ENCODE measurements at places on chromosomes 12 and 14.

GRCh38 chr12:155646-156045, 58.3 kb downstream of the SLC6A12 start:
- no peak for DNase-seq

- DNase-seq: no peak
These were observed 4.7 kb upstream of the RHOF start for GRCh38 chr12:121797937-121798786.

GRCh38 chr12:48965298-48965838, 6.2 kb downstream of the WNT10B start:
- no peak for DNase-seq

- DNase-seq: no peak
These were observed 121.8 kb upstream of the PLXNC1 start for GRCh38 chr12:94026596-94026995.

DNA sequence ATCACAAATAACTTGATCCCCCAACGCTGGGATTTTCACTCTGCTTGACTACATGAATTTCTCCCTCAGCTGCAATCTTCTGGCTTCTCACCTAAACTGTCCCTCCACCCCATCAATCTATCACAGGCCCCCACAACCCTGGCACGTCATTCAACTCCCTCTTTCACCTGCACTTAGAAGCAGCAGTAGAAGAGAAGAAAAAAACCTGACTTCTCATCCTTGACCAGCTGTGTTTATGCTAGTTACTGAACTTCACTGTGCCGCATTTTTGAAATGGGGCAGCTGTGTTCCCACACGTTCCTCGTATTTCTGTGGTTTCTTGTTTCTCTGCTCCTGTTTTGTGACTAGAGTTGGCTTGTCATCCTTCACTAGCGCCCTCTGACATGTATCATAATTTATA, 35.0 kb downstream of the ITPR2 start:
- no peak for DNase-seq

- DNase-seq: no peak
These were observed 78.7 kb upstream of the CEP83 start for GRCh38 chr12:94538318-94538717.

DNA sequence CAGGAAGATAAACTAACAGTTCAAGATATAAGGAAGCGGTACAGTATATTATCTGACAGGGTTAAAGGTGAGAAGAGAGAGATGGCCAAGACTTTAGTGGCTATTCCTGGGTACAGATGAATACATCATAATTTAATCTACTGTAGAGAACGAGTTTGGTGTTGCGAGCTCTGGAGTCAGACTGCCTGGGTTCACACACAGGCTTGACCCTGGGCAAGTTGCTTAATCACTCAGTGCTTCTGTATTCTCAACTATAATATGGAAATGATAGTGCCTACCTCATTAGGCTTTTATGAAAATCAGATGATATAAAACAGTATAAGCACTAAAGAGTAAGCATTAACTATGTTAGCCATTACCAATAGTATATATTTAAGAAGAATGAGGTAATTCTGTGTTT, 3.5 kb downstream of the PPM1H start:
- no peak for DNase-seq

DNA sequence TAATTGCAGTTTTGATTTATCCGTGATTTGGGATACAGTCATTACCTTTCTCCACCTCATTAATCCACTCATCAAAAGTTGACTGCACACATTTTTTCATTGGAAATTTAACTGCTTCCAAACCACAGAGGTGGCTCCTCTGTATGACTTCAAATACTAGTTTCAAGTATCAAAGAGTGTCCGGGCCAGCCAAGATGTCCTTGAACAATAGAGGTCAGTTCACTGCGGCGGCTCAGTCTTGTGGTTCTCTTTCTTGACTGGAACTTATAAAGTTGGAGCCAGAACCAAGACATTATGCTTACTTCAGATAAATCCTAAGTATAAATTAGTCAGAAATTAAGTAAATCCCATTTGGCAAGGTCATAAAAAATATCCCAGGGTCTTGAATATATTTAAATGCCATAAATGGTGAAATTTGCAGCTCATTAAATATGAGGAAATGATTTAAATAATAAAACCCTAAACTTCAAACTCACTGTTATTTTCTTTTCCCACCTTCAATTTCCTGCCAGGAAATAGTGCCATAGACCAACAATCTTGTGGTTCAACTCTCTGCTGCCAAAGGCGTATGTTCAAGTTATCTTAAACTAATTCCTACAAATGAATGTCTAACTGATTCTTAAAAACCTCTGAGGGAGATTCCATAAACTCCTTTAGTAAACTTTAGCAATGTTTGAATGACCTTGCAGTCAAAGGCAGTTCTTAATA, 360.8 kb downstream of the AEBP2 start:
- DNase-seq: peak; percentile 48

- DNase-seq: no peak
These were observed 126.0 kb upstream of the CNTN1 start for GRCh38 chr12:40566271-40566670.

DNA sequence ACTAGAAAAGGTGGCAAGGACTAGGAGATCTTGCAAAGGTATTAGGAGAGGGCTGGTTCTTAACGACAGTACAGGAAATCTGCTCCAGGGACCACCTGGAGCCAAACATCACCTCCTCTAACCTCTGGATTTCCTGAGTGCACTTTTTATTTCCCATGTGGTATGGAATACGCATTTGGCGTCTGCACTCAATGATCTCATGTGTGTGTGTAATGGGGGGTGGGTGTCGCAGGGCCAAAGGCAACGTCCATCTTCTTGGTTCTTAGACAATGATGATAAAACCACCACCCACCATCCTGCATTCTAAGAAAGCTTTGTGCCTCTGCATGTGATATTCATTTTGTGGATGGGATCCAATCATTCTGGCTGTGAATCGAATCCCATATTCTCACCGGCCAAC, 68.8 kb downstream of the CLMN start:
- no peak for DNase-seq

All from glomerular endothelial cell (primary cell).